Erythroblast (primary cell): ENCODE measurements at places on chromosomes 4 and X.

DNA sequence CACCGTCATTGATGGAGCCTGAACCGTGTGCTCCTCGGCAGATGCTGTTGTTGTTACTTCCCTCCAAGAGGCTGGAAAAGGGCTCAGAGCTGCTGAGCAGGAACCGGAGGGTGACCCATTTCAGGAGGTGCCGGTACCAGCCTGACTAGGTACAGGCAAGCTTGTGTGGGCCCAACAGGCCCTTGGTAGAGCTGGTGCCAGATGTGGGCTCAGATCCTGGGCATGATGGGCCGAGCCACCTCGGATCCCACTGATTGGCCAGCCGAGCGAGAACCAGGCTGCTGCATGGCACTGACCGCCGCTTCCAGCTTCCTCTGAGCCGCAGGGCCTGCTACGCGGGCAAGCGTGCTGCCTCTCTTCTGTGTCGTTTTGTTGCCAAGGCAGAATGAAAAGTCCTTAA, 33.7 kb downstream of the NOP14 start:
- no peak for DNase-seq

- no peak for DNase-seq
These were observed 170.2 kb downstream of the PACRGL start for GRCh38 chr4:20870436-20870835.

GRCh38 chr4:177228599-177228998, 81.1 kb upstream of the NEIL3 start:
- no peak for DNase-seq

DNA sequence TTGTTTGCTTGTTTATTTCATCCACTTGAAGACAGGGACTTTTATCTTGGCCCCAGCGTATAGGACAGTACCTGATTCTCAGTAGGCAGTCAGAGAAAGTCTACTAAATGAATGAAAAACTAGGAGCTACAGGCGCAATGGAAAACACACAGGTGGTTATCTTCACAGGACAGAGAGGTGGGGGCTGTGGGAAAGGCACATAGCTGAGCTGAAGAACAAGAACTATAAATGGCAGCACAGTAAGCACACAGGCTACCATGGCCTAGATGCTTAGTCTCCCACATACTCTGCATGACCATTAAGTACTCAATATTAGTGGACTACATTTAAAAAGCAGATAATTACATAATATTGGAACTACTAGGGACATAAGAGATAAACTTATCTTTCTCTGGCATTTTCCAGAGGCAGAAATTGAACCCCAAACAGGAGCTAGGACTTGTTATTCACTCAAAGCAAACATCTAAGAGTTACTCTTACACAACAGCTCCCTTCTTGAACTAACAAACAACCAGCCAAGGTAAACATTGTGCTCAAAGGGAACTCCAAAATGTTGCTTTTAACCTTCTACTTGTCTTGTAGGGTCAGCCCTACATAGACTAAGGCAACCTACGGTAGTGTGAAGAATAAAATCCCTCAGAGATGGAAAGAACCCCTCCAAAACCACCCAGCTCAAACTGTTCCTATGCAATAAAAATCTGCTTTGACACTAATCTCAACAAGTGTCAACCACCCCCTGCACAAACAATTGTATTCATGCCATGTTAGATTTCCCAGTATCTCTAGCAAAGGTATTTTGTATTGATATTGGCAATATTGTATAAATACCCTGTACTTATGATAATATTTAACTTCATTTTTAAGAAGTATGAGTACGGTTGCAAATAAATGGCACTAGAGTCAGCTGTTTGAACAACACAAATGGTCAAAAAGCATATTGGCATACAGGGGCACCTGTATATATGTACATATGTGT, 593.6 kb downstream of the KLHL13 start:
- no peak for DNase-seq

- no peak for DNase-seq
These were observed 28.1 kb upstream of the MAMLD1 start for GRCh38 chrX:150334981-150335380.

DNA sequence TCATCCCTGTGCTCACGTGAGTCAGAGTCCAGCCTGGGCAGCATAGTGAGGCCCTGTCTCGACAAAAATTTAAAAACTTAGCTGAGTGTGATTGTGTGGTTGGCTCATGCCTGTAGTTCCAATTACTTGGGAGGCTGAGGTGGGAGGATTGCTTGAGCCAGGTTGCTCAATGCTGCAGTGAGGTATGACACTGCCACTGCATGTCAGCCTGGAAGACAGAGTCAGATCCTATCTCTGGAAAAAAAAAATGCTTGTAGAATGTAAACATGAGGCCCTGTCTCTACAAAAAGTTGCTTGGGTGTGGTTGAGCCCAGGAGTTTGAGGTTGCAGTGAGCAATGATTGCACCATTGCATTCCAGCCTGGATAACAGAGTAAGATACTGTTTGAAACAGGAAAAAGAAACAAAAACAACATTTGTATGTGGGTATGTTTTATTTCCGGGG, 11.3 kb upstream of the YTHDC1 start:
- peak; percentile 21 for DNase-seq

DNA sequence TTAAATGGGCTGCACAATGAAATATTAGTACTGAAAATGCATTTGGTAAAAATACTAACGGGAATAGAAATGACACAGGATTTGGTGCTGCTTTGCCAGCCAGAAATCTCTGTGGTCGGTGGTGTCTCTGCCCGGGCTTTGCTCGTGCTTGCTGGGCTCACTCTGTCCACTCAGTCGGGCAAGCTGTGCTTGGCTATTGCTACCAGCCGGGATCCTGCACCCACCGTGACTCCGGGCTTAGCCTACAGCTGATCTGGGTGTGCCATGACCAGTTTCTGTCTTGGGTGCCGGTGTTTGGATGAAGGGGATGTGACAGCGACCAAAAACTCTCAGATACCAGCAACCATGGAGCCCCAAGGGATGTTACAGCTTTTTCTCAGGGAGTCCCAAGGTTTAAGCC, 487.7 kb downstream of the TECRL start:
- DNase-seq: no peak

GRCh38 chr4:89576246-89576645, 260.7 kb downstream of the SNCA start:
- DNase-seq: no peak
